ENCODE measurements at places on chromosomes 7 and 10.

- DNase-seq = no peak
Measured at GRCh38 chr10:85175635-85176034, 847.2 kb downstream of the CCSER2 start.

DNA sequence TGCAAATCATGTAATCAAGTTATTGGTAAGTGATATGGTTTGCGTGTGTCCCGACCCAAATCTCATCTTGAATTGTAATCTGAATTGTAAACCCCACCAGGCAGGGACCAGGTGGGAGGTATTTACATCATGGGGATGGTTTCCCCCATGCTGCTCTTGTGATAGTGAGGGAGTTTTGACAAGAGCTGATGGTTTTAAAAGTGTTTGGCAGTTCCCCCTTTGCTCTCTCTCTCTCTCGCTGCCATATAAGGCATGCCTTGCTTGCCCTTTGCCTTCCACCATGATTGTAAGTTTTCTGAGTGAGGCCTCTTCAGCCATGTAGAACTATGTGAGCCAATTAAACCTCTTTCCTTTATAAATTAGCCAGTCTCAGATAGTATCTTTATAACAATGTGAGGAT lies 302.6 kb downstream of the THSD7A start:
- no peak for DNase-seq

DNA sequence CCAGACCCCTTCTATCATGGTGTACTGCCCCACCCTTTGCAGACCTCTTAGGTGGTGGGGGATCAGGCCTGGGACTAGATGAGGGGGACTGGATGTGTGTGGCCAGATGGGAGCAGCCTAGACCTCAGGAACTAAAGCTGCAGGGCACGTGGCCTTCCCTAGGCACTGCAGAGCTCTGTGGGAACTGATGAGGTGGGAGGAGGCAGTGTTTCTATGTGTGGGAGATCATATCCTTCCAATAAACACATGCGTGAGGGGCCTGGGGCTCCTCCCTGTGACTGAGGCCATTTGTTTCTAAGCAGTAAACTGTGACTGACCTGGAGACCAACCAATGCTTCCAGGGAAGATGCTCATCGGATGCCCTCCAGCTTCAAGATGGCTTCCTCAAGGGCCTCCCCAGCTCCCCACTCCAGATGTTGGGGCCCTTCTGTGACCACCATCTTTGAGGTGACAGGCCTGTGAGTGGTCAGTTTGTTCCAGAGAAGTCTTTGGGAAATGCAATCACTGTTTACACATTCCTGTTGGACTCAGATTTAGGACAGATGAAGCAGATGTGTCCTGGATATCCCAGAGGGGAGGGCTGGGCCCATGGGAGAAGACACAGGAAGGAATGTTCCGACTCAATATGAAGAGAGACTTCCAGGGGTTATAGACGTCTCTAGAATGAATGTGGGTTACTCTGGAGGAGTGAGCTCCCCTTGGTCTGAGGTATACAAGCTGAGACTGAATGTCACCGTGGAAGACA lies 23.6 kb upstream of the ZCCHC24 start:
- DNase-seq = no peak

GRCh38 chr10:78408671-78409472 lies 375.2 kb downstream of the RPS24 start:
- no peak for DNase-seq

DNA sequence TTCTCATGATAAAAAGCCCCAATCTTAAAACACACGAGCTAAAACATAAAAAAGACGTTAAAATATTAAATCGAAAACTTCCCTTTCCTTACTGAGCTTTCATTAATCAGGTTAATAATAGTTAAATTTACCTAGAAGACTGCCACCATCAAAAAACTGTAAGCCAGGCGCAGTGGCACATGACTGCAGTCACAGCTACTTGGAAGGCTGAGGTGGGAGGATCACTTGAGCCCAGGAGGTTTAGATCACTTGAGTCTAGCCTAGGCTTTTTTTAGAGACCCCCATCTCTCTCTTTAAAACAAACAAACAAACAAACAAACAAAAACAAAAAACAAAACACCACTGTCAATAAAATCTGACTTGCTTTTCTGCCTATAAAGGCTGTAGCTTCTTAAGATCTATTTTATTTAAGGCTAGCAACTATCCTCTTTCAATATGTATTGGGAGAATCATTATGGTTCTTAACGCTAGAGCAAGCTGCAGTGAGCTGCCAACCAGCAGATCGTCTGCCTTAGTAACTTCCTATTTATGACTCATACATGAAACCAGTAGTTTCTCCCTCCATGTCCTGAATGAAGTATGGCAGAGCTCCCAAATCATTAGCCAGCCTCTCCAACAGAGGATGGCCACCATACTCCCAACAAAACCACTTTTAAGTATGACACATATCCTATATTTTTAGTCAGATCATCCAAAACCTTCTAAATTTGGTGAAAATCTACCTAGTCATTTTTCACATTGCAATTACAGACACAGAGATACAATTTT lies 163.7 kb downstream of the SRPK2 start:
- DNase-seq = no peak

- no peak for DNase-seq
Measured at GRCh38 chr7:158140538-158141220, 446.9 kb downstream of the PTPRN2 start.

DNA sequence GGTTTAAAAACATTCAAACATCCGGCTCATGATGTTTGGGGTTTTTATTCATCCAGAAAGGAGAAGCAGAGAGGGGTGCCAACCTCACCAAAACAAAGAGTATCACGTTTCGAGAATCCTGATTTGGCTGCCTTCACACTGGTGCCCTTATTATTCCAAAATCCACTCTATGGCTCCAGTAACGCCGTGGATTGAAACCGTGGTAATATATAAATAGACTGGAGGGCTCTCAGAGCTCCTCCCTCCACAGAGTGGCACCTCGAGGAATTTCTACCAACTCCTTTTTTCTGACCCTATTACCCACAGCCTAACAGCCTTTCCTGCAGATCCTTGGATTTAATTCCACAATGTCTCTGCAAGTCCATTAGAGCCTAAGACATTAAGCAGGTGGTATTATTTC lies 353.6 kb downstream of the CRPPA start:
- DNase-seq = no peak

GRCh38 chr7:44310221-44310848 lies 15.1 kb downstream of the CAMK2B start:
- DNase-seq = no peak

- no peak for DNase-seq
Measured at GRCh38 chr7:29337546-29338116, 143.1 kb downstream of the CHN2 start.

- no peak for DNase-seq
Measured at GRCh38 chr7:114977277-114977676, 55.4 kb downstream of the MDFIC start.

DNA sequence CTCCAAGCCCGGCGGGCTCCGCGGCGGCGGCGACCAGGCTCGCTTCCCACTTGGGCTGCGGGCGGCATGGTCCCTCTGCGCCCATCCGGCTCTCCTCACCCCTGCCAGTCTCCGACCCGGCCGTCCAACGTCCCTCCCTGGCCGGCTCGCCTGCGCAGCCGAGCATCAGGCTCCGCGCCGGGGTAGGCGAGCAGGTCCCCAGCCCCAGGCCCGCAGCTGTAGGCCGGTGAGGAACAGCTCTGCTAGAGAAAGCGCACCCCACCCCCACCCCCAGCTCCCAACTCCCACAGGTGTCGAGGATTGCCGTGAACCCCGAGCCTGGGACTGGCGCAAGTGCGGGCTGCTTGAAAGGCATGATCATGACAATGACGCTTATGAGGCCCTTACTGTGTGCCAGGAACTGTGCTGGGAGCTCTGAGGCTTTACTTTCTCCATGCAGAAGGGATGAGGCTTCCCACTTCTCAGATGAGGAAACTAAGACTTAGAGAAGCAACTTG lies 20.8 kb upstream of the PAX2 start:
- DNase-seq = no peak

- DNase-seq = no peak
Measured at GRCh38 chr7:87231711-87232110, 12.2 kb upstream of the TMEM243 start.

DNA sequence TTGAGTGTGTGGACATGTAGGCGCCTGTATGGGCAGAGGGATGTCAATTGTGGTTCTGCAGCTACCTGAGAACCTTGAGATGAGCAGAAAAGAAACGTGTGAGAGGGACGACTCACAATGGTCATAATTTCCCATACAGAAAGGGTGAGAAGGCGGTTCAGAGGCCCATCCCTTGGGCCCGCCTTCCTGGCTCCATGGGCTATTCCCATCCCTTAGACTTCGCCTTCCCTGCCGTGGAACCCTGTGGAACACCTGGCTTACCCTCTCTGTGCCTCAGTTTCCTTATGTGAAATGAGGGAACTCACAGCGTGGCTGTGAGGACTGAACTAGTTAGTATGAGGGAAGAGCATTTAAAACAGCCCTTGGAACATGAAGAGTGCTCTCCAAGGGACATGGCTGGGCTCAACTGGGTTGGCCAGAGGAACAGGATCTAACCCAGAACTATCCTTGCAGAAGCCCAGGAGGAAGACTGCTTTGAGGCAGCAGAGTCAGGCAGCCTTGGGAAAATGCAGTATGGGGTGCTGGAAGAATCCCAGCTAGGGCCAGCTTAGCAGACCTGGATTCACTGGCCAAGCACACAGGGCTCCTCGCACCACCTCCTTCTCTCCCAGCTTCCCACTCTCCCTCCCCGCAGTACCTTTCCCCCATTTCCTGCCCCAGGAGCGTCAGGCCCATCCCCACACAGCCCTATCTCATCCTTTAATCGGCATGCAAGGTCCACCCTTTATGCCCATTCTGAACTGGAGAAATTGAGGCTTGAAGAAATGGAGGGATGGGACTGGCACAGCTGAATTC lies 11.1 kb upstream of the ZMIZ1 start:
- no peak for DNase-seq

DNA sequence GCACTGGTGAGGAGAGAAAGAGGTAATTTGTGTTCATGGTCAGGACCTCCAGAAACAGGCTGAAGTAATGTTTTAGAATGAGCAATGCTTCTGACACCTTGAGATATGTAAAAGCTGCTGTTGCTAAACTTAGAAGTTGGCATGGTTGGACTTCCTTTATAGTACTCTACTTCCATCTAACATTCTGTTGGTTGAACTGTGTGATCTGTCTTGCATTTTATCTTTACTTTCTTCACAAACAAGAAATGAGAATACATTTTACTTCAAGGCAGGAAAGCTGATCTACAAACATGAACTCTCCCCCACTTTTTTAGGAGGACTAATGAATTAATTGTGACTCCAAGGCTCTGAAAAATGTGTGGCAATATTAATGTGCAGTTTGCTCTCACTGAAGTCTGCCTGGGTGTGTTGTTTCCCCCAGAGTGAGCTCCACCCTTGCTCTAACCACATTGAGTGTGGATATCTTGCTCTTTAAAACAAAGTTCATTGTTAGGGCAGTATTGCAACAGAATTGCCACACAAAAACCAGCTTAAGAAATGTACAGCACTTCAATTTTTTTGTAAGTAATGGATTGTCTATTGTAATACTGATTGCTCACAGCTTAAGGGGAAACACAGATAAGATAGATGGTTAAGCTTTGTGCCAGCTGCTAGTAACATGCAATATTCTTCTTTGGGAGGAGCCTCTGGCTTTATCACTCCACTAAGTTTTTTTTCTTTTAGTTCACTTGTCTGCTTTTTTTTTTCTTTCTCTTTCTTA lies 69.0 kb downstream of the ADD3 start:
- DNase-seq = no peak

DNA sequence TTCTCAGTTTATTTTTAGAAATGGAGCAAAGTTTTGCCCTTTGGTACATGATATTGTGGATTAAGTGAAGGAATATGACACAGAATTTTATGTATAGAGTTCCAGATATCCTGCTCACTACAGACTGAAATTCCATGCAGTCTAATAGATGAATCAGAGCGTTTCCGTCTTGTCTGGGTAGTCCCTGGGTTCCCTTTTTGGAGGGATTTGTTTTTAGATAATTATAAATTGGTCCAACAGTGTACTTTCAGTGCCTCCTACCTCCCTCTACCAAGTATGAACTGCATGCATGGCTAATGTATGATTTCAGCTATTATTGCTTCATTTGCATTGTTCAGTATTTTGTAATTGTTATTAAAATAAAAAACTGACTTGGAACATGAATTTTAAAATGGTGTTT lies 74.4 kb downstream of the SEPTIN7 start:
- no peak for DNase-seq

- DNase-seq = peak; percentile 33
Measured at GRCh38 chr10:7410862-7411670, at the start of gene SFMBT2. Gene SFMBT2 (minus strand): TSS chr10:7411034. CDS start chr10:7381898, 29,136 bp downstream.

DNA sequence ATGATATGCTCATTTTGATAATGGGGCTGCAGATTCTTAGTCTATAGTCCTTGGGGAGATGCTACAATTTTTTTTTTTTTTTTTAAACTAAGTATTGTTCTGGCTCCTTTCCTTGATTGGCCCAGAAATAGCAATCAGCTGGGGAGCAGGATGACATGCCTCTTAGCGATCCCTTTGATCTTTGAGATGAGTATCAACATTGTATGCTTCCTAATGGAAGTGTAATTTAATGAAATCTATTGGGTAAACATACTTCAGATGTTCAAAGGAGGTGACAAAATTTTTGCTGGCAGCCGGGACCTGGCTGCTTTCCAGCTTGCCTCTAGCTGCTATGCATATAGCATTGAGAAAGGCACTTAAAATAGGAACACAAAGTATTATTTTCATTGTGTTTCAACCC lies 43.5 kb downstream of the VTI1A start:
- DNase-seq = no peak

GRCh38 chr7:68706291-68706690 lies 892.0 kb upstream of the AUTS2 start:
- DNase-seq = no peak

DNA sequence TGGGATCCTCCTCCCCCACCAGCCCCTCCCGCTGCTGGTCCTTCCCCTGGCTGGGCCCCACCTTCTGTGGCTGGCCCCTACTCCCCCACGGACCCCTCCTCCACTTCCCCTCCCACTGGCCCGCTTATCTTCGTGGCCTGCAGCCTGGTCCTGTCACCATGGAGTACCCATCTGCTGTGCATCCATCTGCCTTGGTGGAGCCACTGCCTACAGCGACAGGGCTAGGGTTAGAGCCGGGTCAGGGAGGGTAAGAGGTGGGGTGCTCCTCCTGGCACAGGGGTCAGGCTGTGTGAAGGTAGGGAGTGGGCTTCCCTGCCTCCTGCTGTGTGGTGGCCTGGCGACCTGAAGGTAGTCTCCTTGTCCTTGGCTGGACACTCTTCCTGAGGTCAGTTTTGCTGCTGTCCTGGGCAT lies 5.2 kb downstream of the ADCY1 start:
- no peak for DNase-seq

- no peak for DNase-seq
Measured at GRCh38 chr10:60921633-60922032, 22.4 kb downstream of the RHOBTB1 start.

- DNase-seq = no peak
Measured at GRCh38 chr10:113386005-113386404, 166.8 kb upstream of the HABP2 start.

- DNase-seq = no peak
Measured at GRCh38 chr7:104983076-104983577, 30.9 kb upstream of the KMT2E start.

GRCh38 chr10:124909563-124909962 lies 32.4 kb upstream of the ZRANB1 start:
- no peak for DNase-seq

DNA sequence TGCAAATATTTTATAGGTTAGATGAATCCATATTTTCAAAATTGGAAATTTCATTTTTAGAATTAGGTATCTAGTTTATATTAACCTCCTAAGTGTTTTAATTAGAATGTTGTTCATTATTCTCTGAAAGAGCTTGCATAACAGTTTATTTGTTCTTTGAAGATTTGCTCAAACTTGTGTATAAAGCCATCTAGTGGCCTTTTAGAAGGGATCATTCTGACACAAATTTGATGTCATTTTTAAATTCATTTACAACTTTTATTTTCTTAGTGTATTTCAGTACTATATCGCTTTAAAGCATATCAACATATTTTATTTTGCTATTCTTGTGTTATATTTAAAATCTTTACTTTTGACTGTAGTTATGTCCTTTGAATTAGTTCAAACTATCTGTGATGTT lies 527.0 kb upstream of the NRG3 start:
- no peak for DNase-seq
